HuH-7.5 (cell line): ENCODE measurements at places on chromosomes 3 and 15.

DNA sequence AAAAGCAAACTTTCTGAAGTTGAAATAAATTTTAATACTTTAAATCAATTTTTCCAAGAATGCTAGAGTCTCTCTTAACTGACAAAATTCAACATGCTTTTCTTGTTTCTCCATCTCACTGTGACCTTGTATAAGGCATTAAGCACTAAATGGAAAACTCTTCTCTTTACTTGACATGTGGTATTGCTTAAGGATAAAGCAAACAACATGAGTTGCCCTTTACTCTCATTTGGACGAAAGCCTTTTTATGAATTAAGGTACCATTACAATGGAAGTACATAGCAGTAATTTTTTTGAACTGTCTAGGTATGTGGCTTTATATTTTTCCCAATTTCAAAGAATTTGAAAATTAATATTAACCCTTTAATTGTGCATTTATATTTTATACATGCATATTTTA is 1.4 kb downstream of the STRIT1 start:
- DNase-seq: peak; percentile 11

- DNase-seq: no peak
Measured at GRCh38 chr15:32908135-32908801, 190.5 kb downstream of the GREM1 start.

- DNase-seq: no peak
Measured at GRCh38 chr15:29728418-29728817, 93.8 kb downstream of the TJP1 start.

GRCh38 chr15:74272812-74273211 is 36.7 kb downstream of the CCDC33 start:
- DNase-seq: no peak

DNA sequence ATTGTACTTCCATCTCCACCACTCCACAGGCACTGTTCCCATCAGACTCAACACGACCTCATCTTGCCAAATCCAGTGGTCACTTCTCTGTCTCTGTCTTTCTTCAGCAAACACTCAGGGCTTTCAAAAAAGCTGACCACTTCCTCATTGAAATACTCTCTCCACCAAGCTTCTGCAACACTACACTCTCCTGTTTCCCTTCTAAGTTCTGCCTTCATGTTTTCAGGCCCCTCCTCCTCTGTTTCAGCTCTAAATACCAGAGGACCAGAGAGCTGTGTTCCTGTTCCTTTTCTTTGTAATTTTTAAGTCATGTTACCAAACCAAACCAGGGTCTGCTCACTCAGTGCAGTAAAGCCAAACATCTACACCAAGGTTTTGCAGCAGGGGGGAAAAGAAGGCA is 33.8 kb upstream of the ACP3 start:
- DNase-seq: no peak

DNA sequence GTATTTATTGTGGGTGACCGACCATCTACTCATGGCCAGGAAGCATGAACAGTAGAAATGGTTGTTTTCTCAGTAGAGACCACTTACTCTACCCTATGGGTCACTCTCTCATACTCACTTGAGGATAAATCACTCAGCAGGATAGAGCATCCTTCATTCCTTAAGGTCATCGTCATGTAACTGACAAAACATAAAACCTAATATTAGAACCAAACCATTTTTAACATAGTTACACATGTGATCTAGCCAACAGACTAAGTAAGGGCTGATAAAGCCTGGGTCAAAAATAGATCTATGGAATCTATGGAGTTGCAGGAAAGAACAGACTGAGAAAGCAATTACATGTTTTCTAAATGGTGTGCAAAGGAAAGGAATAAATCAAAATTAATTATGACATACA is 769.1 kb downstream of the NTRK3 start:
- no peak for DNase-seq

DNA sequence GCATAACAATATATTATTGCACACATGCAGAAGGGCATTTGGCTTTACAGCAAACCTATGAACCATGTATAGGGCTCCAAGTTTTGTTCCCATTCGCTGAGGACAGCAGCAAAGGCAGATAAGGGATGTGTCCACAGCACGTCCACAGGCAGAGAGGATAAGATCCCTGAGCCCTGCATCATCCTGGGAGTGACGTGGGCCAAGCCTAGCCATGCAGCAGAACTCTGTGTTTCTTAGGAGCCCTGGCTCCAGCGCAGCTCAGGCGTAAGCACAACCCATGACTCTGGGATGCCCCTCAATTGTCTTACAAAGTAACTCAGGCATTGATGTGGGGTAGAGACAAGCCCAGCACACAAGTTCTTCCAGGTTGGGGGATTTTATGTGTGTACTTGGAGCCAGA is 194.3 kb upstream of the CTDSPL start:
- DNase-seq: no peak

- DNase-seq: no peak
Measured at GRCh38 chr3:46013316-46014094, 13.8 kb downstream of the XCR1 start.

- DNase-seq: no peak
Measured at GRCh38 chr3:129577925-129578786, 28.3 kb downstream of the PLXND1 start.

- no peak for DNase-seq
Measured at GRCh38 chr3:23762214-23762613, 43.5 kb upstream of the UBE2E1 start.

DNA sequence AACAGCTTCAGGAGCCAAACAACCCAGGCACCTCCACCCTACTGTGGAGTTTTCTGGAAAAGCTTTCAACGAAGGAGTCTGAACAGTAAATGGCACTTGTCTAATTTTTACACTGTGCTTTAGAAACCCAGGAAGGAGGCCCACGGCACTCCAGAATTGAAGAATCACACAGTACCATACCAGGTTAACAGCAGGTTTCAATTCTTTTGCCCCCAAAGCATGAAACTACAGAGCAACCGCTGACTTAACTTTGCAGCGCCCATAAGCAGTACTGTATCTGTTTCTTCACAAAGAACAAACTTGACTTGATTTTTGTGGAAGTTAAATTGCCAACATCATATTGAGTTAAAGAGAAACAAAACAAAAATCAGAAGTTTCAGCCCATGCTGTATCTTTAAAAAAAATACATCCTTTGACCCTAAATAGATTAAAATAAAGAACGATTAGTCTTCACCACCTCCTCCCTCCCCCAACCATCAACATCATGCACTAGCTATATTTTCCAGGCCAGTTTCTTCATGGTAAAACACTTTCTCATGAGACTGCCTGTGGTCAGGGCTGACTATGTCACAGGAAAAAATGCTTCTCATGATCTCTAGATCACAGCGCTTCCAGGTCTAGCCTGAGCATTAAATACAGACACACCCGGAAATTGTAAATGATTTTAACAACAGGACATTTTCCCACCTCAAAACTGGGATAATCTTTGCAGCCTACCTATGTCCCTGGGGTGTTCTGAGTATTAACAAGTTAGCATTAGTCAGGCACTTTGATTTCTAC is 456.3 kb downstream of the FOXP1 start:
- DNase-seq: no peak

- no peak for DNase-seq
Measured at GRCh38 chr3:134797741-134798451, 2.8 kb downstream of the EPHB1 start.

- peak; percentile 35 for DNase-seq
Measured at GRCh38 chr3:127961963-127962362, 46.9 kb downstream of the KBTBD12 start.

DNA sequence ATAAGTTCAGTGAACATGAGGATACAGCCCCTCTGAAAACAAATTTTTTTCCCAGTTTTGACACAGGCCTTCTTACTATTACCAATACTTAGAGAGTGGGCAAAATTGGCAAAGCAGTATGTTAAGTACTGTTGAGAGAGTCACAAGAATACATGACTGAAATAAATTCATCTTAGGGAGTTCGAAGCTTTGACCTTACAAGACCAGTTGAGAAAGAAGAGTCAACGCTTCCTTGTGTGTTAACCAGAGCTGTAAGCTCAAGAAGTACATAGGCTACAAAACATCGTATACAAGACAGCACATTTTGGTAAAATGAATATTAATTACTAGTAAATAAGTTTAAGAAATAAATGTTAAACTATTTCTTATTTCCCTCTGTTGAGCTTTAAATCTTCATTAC is 164.4 kb upstream of the RORA start:
- no peak for DNase-seq

GRCh38 chr3:151156618-151157216 is 46.3 kb downstream of the GPR171 start:
- peak; percentile 20 for DNase-seq

DNA sequence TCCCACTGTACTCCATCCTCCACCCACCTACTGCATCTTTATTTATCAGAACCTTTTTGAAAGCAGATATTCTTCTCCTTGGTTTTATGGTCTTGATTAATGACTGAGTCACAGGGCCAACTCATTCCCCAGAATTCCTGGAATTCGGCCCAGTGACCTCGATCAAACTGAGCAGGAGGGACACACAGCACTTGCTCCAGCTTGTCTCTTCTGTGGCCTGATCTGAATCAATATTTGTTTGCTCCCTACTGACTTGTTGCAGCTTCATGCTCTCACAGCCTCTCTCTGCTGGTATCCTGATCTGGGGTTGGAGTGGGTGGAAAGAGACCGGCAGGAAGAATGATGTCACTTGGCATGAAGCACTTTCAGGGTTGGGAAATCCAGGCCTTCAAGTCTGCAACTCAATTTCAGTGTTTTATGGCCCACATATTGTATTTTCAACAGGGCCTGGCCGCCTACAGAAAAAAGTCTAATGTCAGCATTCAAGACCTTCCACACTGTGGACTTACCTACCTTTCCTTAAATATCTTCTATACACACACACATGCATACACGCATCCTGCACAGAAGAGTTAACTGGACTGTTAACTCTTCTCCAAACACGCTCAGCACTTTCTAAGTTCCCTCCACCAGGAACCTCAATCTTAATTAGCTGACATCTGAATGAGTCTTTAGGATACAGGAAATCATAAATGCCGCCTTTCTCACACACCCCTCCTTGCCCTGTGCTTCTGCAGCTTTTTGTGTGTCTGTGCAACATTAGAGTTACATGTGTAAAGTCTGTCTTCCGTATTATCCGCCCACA is 4.6 kb downstream of the ANXA2 start:
- peak; percentile 77 for DNase-seq

DNA sequence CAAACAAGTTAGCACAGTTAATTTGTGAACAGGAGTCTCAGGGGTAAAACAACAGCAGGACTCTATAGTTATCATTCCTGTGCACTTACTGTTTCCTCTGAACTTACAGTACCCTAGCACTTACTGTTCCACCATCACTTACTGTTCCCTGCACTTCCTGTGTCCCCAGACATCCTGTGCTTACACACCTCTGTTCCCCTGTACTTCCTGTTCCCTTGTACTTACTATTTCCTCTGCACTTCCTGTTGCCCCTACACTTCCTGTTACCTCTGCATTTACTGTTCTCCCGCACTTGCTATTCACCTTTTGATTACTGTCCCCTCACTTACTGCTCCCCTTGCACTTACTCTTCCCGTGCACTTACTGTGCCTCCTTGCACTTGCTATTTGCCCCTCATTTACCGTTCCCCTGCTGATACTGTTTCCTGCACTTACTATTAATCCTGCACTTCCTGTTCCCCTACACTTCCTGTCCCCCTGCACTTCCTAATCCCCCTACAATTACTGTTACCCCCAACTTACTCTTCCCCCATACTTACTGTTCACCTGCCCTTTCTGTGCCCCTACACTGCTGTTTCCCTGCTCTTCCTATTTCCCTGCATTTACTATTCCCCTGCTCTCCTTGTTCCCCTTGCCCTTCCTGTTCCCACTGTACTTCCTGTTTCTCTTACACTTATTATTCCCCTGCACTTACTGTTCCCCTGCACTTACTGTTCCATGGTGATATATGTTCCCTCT is 30.3 kb downstream of the TPRA1 start:
- no peak for DNase-seq

GRCh38 chr3:45976191-45977091 is 19.2 kb downstream of the FYCO1 start:
- DNase-seq: no peak

- DNase-seq: no peak
Measured at GRCh38 chr15:62348118-62348517, 183.0 kb upstream of the C2CD4B start.

DNA sequence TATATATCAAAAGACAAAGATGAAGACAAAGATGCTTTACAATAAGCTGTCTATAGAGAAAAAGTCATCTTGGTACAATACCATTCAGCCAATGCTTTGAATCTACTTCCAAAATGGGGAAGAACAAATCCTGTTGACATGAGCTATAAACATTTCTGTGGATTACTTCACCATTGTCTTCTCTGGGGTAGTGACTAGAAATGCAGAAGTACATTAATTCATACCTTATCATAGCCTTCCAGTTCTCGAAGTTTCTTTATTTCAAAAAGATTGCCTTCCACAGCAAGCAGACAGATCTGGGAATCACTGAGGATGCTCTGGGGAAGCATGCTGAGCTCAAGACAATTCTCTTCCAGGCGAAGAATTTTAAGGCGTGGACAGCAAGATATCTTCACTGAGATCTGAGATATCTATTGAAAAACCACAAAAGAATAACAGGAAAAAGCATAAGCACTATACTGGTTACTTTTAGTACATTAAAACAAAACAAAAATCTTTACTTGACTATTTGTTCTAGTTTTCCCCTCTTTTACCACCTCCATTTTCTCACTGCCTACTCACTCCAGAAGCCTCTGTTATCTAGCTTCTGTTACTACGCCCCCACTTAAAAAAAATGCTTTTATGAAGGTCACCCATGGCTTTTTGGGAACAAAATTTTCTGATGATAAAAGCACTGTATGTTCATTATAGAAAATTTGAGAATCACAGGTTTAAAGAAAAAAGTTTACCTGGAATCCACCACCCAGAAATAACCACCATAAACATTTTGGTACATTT is 3.6 kb downstream of the LRRC57 start:
- DNase-seq: no peak

DNA sequence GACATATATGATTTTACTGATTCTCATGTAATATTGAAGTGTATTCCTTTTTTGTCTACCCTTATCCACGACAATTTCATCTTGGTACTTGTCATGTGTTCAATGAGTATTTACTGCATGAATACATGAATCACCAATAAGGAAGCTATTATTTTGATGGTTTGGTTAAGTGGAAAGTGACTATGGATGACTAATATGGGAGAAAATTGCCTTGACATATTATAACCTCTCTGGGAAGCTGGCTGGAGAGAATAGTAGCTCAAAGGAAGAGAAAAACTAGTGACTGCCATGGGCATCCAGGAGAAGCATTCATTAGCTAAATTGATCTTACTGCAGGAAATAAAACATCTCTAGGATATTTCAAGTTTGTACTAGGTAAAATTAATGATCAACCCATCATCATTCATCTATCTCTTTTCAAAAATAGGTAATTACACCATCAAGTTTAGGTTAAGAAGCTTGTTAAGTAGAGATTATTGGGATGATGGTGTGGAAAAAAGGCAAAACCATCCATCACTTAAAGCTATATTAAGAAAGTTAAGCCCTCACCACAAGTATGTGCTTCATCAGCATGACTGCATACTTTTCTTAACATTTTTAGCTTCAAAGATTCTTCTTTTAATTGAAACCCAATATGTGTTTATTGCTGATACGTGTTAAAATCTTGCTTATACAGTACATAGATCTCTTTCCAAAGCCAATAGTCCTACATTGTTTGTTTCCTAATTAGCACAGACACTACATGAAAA is 455.2 kb upstream of the ARPP21 start:
- DNase-seq: no peak
